Activated naive CD4-positive, alpha-beta T cell treated with anti-CD3 and anti-CD28 coated beads for 36 hours (primary cell): ENCODE measurements at places on chromosomes 3 and 15. TPM values are rescaled to one million over a fixed set of nuclear protein-coding genes. Genes with fewer than 3 reads are reported as not detected.

DNA sequence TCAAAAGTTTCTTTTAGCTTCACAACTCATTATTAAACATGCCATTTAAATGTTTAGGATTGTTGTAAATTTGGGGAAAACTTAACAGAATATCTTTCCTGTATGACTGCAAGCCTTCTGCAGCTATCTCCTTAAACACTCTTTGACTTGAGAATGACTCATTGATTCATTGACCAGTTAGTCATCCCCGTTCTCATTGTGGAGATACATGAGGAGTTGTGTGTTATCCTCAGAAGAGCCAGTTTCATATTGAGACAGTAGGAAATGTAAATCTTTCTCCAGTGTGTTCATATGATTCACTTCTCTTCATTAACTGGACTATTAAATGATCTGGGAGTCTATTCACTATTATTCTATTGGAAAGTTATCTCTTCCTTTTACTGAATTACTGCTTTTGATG is 83.0 kb downstream of the CRYGS start:
- DNase-seq = no peak
- H3K27ac ChIP-seq = no peak overlapping the region
- no peak overlapping the region for H3K4me3 ChIP-seq
- no peaks in the 10 kb centered on the region for H3K4me1 ChIP-seq
- H3K27me3 ChIP-seq = no peaks in the 10 kb centered on the region

Gene FAM98B
- 42.0 TPM for total RNA-seq

DNA sequence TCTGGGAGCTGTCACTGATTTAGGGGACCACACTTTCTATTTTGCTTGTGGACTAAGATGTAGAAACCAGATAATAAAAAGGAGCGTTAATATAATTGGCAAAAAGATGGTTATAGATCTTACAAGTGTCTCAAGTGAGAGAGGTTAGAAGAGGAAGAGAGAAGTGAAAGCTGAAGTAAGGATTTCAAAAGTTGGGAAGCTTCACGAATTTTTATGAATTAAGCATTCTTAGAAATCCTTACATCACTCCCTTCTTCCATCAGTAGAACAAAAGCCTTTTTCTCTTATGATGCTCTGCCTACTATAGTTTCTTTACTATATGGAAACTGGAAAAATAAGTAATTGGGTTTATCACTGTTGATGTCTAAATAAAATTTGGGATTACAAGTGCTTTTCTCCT is 146.5 kb downstream of the FNDC3B start:
- H3K27me3 ChIP-seq = no peaks in the 10 kb centered on the region
- peaks cover 15% of the 10 kb centered on the region for H3K4me1 ChIP-seq
- no peak for DNase-seq
- peaks cover 1% of the 10 kb centered on the region for H3K36me3 ChIP-seq
- no peak overlapping the region for H3K27ac ChIP-seq

DNA sequence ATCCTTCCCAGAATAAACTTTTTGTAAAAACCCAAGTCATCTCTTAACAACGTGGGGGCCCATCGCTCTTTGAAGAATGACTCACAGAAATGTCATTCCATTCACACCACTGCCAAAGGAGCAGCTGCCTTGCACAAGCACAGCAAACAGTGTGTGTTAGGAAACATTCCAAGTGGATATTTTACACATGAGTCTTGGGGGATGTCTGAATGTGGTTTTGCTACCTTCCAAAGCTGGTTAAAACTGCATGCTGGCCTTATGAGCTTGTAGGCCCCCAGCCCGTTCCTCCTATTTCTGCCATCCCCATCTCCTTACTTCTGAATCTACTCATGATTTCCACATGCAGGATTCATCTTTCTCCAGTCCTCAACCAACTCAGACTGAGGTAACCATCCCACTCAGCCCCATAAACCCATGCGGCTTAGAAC is 130.8 kb downstream of the CPNE4 start:
- H3K27me3 ChIP-seq = peaks cover 2% of the 10 kb centered on the region
- H3K4me1 ChIP-seq = no peaks in the 10 kb centered on the region
- no peak for DNase-seq
- H3K4me3 ChIP-seq = no peak overlapping the region
- H3K36me3 ChIP-seq = no peaks in the 10 kb centered on the region
- no peak overlapping the region for H3K27ac ChIP-seq

Gene SENP5
- total RNA-seq = 24.1 TPM

Gene GNB4
- 0.26 TPM for total RNA-seq

Gene AMT
- 2.5 TPM for total RNA-seq
